Activated CD8-positive, alpha-beta memory T cell treated with anti-CD3 and anti-CD28 coated beads for 48 hours (primary cell): ENCODE measurements at places on chromosomes 16 and 17.

GRCh38 chr17:33929181-33929724 is 325.8 kb upstream of the CCL2 start:
- DNase-seq, result no peak

DNA sequence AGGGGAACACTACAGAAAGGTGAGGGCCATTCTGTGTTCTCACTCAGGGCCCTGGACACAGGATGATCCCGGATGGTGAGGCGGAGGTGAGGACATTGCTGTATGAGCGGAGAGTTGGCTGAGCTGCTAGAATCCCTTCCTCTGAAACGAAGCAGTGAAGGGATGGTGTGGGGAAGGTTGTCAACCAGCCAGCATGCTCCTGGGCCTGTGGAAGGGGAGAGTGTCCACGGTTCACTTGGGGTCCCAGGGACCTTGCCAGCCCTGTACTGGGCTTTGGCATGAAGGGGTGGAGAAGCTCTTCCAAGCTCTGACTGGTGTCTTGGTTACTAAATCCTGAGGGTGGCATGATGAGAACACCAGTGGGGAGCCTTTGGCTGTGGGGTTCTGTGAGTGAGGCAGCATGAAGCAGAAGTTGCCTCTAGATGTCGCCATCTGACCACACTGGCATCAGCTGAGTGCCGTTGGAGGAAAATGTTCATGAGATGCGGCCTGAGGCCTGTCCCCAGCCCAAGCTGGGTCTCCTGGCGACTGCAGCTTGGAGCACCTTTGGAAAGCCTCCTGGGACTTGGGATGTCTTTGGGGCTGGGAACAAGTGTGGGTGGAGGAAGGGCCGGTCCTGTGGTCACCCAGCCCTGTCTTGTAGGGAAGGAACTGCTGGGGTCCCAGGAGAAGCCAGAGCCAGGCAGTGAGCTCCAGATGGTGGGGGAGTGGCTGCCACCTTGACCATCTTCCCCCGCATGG is 14.8 kb downstream of the PDP2 start:
- no peak for DNase-seq

- DNase-seq, result no peak
Measured at GRCh38 chr17:47716375-47716774, 16.7 kb upstream of the TBX21 start.

DNA sequence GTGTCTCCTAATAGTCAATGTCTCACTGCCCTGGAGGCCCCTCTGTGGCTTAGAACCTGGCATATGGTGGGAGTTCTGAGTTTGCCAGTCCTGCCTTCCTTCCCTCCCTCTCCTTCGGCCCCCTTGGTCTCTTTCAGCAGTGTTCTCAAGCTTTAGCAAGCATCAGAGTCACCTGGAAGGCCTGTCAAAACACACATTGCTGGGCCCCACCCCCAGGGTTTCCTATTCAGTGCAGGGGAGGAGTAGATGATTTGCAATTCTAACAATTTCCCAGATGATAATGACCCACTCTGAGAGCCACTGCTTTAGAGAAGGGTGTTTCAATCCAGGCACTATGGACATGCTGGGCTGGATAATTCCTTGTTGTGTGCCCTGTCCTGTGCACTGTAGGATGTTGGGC is 26.4 kb upstream of the TMEM220 start:
- no peak for DNase-seq

GRCh38 chr16:83458612-83459011 is 349.2 kb upstream of the HSBP1 start:
- no peak for DNase-seq

DNA sequence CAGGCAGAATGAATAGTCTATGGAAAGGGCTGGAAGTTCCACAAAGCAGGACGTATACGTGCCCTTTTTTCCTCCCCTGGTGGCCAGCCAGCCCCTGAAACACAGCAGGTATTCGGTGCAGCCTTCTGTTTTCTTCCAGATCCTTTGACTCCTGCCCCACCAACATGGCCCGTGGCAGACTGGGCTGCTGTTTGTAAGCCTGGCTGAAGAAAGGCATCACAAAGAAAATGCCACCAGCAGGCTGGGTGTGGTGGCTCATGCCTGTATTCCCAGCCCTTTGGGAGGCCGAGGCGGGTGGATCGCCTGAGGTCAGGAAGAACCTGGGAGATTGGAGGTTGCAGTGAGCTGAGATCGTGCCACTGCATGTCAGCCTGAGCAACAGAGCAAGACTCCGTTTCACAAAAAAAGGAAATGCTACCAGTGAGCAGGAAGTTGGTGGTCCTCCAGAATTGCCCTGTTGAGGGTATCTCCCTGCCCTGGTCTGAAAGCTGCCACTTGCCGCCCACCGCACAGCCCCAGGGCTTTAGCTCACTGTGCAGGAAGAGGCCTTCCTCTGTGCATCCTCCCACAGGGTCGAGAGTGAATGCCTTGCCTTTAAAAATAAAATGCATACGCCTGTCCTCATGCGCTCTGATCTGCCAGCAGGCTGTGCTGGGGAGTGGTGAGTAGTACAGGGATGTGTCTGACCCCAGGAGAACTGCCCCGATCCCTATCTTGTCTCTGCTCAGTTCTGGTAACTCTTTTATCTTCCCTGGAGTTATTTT is 587.7 kb downstream of the MAF start:
- DNase-seq, result no peak

DNA sequence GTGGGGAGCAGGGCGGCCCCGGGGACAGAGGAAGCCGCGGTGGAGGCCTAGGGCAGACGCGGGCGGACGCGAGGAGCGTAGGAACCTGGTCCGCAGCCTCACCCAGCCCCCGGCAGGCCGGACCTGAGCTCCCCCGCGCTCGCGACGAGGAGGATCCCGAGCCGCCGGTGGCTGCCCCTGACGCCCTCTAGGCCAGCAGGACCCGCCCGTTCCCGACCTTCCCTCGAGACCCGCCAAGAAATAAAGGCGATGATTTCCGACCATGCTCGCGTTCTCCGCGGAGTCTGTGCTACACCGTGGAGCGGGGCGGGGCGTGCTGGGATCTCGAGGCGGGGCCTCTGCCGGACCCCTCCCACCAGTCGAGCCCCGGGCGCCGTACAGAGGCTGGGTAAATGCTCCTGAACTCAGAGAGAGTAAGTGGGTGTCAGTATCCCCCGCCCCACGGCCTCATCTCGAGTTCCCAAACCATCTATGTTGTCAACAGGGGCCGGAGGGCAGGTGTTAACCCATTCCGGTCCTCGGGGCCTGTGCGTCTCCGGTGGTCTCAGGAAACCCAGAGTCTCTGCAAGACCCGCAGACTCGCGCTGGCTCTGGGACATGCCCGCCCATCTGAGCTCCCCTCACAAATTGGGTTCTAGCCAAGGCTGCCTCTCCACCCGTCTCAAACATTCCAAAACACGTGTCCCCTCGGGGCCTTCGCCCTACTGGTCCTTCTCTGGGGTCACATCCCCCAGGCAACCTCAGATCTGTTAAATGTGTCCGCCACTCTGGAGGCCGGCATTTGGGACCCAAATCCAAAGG is 13.7 kb downstream of the SYCE1L start:
- no peak for DNase-seq

DNA sequence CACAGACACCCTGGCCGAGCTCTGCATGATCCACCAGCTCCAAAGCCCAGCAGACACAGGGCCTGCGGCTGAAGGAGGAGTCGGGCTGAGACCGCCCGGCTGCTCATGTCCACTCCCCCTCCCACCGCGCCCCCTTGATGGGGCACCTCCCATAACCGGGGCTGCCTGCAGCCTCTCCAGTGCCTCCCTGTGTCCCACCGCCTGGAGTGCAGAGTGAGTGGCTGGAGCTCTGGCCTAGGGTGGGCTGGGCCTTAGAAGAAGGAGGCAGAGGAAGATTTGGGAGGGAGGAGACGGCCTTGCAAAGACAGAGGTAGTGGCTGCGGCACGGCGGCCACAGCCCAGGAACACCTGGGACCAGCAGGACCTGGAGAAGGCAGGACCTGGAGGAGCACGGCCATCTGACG is 4.0 kb downstream of the CBFA2T3 start:
- DNase-seq, result no peak

GRCh38 chr16:14164916-14165662 is 94.0 kb downstream of the MRTFB start:
- no peak for DNase-seq

GRCh38 chr17:83069931-83070742 is 9.3 kb upstream of the METRNL start:
- DNase-seq, result no peak

- no peak for DNase-seq
Measured at GRCh38 chr16:27330542-27330941, 16.8 kb downstream of the IL4R start.

DNA sequence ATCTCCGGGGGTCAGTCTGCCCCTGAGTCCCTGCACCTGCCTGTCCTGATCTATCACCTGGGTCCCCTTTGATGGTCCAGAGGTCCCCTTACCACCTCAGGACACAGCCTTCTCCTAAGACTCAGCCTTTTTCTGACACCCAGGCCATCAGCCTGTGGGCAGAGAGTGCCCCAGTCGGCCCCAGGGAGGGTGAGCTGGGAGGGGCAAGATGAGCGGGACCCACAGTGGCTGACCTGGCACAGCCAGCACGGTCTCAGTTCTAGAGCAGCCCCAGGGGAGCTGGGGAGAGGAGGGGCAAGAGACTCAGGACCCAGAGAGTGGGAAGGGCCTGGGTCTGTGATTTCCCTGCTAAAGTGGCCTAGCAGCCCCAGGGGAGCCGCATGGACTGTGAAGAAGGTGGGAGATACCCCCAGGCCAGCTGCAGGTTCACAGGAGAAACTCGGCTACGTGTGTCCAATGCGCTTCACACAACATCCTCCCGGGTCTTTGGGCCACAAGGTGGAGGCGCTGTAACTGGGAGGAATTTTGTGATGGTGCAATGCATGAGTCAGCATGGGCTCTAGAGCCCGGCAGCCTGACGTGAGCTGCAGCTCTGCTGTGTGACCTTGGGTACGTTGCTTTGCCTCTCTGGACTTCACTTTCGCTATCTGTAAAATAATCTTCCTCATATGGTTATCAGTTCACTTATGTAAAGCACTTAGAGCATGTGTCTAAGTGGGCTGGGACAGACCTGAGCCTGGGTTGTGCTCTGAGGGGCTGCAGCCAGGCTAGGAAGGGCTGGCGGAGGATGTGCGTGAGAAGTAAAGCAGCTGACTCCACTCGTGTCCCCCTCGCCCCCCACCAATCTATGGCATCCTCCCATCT is 67.2 kb upstream of the LHX1 start:
- no peak for DNase-seq

DNA sequence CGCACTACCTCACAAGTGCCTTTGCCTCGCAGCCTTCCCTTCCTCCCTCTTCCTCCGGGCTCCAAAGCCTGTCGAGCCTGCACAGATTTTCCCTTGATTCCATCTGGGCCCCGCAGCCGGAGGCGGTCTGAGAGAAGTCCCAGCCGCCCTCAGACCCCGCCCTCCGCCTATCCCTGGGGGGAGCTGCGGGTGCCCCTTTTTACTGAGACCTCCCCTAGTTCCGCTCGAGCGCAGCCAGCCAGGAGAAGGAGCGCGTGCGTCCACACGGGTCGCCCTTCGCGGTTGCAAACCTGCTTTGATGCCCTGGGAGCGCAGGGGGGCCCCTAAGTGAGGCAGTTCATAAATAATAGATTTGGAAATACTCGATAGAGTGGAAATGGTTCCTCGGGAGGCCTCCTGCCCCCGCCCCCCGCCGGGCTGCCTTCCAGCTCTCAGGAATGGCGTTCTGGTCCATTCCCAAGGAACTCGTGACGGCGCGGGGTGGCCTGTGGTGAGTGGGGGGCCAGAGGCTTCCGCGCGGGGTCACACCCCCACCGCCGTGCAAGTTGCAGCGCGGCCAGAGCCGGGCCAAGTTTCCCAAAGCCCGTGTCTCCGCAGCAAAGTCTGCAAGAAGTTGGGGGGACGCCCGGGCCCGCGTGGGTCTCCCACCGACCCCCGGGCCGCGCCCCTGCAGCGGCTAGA is 610 bp downstream of the C16orf74 start:
- no peak for DNase-seq

GRCh38 chr17:11330826-11331225 is 89.8 kb downstream of the SHISA6 start:
- no peak for DNase-seq
